SJCRH30 (cell line): ENCODE measurements at places on chromosomes 3 and 15. TPM values are rescaled to one million over a fixed set of nuclear protein-coding genes. Genes with fewer than 3 reads are reported as not detected.

DNA sequence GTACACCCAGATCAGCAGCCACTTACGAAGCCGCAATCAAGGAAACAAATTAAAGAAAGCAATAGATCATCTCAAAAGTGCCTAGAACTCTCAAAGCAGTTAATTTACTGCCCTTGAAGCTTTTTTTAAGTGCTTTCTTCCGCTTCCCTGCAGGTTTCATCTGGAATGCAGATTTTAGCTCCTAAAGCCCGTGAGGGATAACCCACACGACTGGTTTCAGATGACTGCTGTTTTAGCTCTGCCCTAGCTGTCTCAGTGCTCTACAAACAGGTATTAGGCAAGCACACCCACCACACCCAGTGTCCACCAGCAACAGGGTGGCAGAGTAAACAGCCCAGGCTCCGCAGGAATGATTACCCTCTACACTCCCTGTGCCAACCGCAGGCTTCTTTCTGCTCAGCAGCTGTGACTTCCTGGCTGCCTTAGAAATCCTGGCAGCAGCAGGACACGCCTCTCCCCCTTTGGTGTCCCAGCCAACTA, 126.0 kb downstream of the FMN1 start:
- 0 out of 2 replicates have a peak, but pooled peaks cover 5% of the 10 kb centered on the region for H3K36me3 ChIP-seq
- peak; percentile 74 for DNase-seq
- no peaks in the 10 kb centered on the region for H3K27me3 ChIP-seq
- peak overlapping the region; percentile 51 for H3K4me3 ChIP-seq

GRCh38 chr3:38421679-38422336, 31.9 kb upstream of the ACVR2B start:
- no peak overlapping the region for H3K4me3 ChIP-seq
- H3K4me1 ChIP-seq: no peaks in the 10 kb centered on the region

The PLSCR2 gene
- not detected in 2 replicates for total RNA-seq

DNA sequence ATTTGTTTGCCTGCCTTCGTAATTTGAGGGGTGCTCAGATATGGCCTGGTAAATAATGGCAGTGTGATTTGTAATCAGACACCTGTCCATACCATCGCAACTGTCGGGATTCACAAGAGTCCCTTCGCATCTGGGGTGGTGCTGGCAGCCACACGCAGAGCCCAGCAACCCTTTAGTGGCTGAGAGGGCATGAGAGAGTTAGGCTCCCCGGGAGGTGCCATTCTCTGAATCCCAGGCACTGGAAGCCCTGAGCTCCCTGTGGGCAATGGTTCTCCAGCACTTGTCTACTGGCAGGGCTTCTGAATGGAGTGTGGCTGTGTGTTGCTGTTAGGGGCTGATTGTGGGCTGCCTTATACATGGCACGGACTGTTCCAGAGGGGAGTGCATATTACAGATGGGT, 230.1 kb downstream of the EBLN2 start:
- H3K27ac ChIP-seq: no peak overlapping the region
- H3K27me3 ChIP-seq: no peaks in the 10 kb centered on the region
- peaks cover 3% of the 10 kb centered on the region; the same call in 1 of the 2 replicates for H3K4me1 ChIP-seq
- no peak overlapping the region for H3K4me3 ChIP-seq
- no peaks in the 10 kb centered on the region for H3K36me3 ChIP-seq
- no peak for DNase-seq

DNA sequence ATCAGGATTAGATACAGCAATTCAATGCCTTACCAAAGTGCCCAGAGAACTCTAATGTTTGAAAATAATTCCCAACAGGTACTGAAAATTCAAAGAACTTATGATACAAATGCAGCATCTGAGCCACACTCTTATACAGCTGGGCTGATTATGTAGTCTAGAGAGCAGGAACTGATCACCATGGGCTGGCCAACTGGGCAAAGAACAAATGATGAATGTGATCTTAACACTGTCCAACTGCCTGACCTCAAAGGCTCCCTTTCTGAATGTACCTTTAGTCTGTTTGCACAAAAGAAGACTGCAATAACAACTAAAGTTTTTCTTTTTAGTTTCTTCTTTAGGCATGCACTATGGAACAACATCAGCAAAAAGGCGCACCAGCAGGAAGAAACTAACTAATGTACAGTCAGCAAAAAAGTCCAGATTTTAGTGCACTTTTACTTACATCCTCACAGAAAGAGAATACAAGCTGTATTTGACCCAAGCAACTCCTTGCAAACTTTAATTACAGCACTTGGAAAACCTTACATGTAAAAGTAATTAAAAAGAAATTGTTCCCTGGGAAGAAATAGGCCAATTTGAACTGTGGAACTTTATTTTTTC, 1095.1 kb downstream of the IGSF11 start:
- no peak overlapping the region for H3K4me3 ChIP-seq
- no peaks in the 10 kb centered on the region for H3K4me1 ChIP-seq
- H3K36me3 ChIP-seq: no peaks in the 10 kb centered on the region
- no peaks in the 10 kb centered on the region for H3K27me3 ChIP-seq

DNA sequence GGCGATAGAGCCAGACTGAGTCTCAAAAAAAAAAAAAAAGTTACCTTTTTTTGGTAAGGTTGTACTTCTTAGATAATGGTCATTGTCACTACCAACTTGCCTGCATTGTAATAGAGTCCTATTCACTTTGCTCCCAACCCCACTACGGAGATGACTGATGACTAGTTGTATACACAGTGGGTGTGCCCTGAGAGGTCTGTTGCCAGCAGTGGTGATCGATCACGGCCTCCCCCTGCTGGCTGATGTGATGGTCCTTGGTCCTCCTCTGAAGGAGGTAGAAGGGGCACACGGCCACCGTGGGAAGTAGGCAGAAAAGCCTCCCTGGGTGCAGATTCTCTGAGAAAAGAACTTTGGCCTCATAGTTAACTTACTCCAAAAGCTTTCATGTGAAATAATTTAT, 10.7 kb downstream of the GCNT3 start:
- DNase-seq: peak; percentile 50
- H3K4me3 ChIP-seq: no peak overlapping the region
- H3K36me3 ChIP-seq: no peaks in the 10 kb centered on the region
- no peaks in the 10 kb centered on the region for H3K27me3 ChIP-seq
- no peak overlapping the region for H3K27ac ChIP-seq
